ENCODE measurements at places on chromosomes 5 and 9. TPM values are rescaled to one million over a fixed set of nuclear protein-coding genes. Genes with fewer than 3 reads are reported as not detected.

Gene PHYHD1
- total RNA-seq: 6.4 TPM

Gene LCN2
- not detected for total RNA-seq

Gene ENG
- 13.2 TPM for total RNA-seq

Gene NRARP
- total RNA-seq: 0.09 TPM

Gene PCDHB3
- 0.55 TPM for total RNA-seq

Gene NMUR2
- not detected for total RNA-seq

Gene SLCO6A1
- total RNA-seq: not detected

Gene PCDHA1
- under 0.01 TPM for total RNA-seq

Gene OR1J2
- total RNA-seq: 0.14 TPM

Gene KCNIP1
- total RNA-seq: not detected

Gene SLC24A2
- total RNA-seq: not detected

Gene ARHGEF28
- 15.9 TPM for total RNA-seq

Gene PCDHA9
- total RNA-seq: 0.18 TPM

All from smooth muscle cell of bladder (primary cell).